ENCODE measurements at places on chromosomes 7 and 10.

GRCh38 chr10:123069246-123069986, 60.6 kb downstream of the ACADSB start:
- DNase-seq: no peak

DNA sequence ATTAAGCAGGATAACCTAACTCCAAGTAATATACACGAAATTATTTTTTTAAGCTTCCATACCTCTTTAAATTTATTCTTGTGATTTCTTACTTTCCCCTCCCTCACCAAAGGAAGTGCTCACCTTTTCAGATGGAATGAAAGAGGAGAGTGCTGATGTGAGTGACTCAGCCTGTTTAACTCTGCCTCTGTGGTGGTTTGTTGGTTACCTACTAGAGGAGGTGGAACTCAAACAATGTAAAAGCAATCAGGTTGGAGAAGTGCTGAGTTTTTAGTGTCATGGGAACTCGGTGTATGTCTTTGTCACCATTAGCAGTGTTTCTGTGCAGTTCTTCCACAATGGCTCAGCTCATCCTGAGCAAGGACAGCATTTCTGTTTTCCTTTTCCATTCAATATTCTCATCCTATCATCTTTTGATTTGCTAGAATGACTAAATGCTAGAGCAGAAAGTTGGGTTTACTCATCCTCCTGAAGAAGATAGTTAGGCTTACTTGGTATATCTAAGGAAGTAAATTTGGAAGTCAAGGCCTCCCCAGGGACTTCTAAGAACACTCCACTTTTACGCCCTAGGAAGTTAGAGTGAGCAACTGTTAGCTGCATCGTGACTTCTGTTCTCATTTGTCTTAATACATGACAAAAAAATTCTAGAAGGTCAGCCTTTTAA, 6.0 kb downstream of the ADD3 start:
- peak; percentile 90 for DNase-seq

DNA sequence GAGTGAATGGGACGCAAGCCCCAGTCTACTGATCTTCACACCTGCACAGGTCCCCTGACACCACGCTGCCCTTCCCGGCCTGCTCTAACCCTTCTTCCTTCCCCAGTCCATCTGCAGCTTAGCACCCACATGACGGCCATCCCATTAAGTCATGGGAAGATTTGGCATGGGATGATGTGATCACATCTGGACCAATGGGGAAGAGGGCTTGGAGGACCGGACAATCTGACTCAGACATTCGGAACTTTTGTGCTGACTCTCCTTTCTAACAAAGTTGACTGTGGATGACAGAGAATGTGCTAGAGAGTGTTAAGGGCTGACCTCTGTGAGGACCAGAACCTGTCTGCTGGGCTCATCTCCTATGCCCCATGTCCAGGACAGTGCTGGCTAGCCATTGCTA, 15.6 kb downstream of the CXCL12 start:
- no peak for DNase-seq

- peak; percentile 49 for DNase-seq
Observed at GRCh38 chr7:132394283-132395198, 181.7 kb downstream of the PLXNA4 start.
